ENCODE measurements at places on chromosomes 5 and 9. TPM values are rescaled to one million over a fixed set of nuclear protein-coding genes. Genes with fewer than 3 reads are reported as not detected.

DNA sequence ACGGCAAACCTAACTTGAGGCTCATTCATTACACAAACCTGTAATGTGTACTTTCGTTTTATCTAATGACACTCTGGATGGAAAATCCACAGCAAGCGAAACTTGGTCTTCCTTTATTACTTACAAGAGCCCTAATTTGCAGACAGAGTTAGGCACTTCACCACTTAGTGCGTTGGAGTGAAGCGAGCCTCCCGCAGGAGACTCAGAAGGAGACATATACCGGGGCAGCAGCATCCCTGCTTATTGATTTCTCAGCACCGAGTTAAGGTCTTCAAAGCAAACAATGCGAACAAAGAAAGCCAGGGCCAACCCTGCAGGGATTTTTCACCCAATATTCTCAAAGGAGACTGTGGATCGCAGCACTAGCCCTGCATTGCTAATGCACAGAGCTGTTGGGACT, 28.6 kb downstream of the LSM11 start:
- H3K36me3 ChIP-seq = no peaks in the 10 kb centered on the region
- no peak overlapping the region for H3K27ac ChIP-seq
- no peaks in the 10 kb centered on the region for H3K4me1 ChIP-seq
- no peaks in the 10 kb centered on the region for H3K27me3 ChIP-seq
- H3K4me3 ChIP-seq = no peak overlapping the region
- DNase-seq = no peak

DNA sequence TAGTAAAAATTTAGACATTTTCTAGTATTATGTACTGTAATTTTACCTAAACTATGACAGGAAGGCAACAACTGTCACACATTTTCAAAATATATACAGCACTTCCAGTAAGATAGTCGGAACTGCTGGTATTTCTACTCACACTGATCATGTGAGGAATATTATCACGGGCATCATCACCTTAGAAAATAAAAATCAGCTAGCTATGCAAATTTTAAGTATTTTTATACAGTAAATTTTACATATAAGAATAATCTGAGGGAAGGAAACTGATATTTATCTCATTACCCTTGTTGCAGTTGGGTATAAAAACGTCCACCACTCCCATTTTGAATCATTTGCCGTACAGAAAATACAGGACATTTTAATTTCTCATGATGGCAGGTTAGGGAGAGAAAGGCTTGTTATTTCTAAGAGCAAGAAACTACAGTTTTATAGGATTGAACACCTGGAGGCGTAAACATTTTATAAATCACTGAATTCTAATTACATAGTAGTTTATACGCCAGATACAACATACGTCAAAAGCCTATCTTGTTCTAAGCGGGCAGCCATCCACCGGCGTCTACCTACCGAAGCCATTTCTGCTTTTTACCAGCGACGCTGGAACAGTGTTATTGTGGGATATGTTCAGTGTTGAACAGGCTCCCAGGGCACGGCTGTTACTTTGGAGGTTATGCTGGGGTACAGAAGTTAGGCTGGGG, 729 bp upstream of the TNPO1 start:
- H3K4me3 ChIP-seq = peak overlapping the region; percentile 68
- no peaks in the 10 kb centered on the region for H3K4me1 ChIP-seq
- no peaks in the 10 kb centered on the region for H3K36me3 ChIP-seq
- peak overlapping the region; percentile 93 for H3K27ac ChIP-seq
- no peak for DNase-seq

Gene IL33
- total RNA-seq = 6.9 TPM

Gene AK1
- 6.1 TPM for total RNA-seq

Gene C9orf50
- total RNA-seq = 0.35 TPM

DNA sequence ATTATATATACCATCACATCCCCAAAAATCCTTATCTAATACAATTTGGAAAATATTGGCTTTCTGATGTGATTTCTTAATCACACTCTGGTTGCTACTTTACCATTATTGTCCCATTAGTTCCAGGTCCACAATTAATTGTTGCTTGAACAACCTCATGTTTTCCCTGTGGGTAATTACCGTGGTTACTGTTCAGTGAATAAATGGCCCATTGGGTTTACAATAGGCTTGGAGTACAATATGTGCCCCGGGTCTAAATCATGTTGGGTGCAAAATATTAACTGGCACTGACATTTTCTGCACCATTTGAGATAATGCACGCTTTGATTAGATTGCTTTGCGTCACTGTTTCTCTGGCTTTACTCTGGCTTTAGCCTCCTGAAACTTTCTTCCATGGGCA, 163.7 kb downstream of the GABBR2 start:
- H3K4me3 ChIP-seq = no peak overlapping the region
- DNase-seq = no peak
- H3K27me3 ChIP-seq = no peaks in the 10 kb centered on the region
- H3K27ac ChIP-seq = no peak overlapping the region
- H3K4me1 ChIP-seq = no peaks in the 10 kb centered on the region

DNA sequence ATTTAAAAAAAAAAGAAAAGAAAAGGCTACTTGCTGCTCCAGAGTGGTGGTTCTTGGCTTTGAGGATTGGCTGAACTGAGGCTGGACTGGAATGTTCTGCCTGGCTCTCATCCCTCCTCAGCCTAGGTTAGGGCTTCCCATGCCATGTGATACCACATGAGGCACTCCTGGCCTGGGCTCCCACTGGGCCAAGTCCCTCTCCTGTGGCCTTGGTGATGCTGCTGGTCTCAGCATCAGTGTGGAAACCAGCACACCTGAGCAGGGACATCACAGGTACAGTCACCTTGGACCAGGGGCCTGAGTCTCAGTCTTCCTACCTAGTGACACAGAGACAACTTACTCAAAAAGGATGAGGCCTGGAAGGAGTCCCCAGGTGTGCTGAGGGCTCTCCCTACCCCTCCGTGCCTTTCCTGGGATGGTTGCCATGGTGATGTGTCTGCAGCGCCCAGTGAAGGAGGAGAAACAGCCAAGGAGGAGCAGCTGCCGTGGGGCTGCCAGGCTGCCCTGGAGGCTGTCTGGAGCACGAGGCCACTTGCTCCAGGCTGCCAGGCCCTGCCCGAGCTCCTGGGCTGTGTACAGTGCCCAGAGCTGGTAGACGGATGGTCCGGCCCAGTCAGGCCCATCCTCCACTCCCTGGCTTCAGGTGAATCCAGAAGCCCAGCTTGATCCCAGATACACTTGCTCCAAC, 71.0 kb downstream of the WNK2 start:
- H3K4me3 ChIP-seq = no peak overlapping the region
- DNase-seq = no peak
- H3K27ac ChIP-seq = no peak overlapping the region
- H3K36me3 ChIP-seq = no peaks in the 10 kb centered on the region

DNA sequence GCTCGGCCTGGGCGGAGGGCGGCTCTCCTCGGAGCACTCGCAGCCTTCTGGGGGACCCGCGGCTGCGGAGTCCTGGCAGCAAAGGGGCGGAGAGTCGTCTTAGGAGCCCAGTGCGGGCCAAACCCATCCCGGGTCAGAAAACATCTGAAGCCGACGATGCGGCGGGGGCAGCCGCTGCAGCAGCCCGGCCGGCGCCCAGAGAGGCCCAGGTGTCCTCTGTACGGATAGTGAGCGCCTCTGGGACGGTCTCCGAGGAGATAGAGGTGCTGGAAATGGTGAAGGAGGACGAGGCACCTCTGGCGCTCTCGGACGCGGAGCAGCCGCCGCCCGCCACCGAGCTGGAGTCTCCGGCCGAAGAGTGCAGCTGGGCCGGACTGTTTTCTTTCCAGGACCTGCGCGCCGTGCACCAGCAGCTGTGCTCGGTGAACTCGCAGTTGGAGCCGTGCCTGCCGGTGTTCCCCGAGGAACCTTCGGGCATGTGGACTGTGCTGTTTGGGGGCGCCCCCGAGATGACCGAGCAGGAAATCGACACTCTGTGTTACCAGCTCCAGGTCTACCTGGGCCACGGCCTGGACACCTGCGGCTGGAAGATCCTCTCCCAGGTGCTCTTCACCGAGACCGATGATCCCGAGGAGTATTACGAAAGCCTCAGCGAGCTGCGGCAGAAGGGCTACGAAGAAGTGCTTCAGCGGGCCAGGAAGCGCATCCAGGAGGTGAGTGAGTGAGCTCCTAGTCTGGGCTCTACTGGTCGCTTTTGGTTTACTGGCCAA, 1.2 kb downstream of the JMY start:
- peak; percentile 28 for DNase-seq
- H3K27me3 ChIP-seq = no peaks in the 10 kb centered on the region
- H3K4me3 ChIP-seq = peak overlapping the region; percentile 93
- H3K4me1 ChIP-seq = no peaks in the 10 kb centered on the region
- peak overlapping the region; percentile 92 for H3K27ac ChIP-seq

Gene SPINK6
- not detected for total RNA-seq

DNA sequence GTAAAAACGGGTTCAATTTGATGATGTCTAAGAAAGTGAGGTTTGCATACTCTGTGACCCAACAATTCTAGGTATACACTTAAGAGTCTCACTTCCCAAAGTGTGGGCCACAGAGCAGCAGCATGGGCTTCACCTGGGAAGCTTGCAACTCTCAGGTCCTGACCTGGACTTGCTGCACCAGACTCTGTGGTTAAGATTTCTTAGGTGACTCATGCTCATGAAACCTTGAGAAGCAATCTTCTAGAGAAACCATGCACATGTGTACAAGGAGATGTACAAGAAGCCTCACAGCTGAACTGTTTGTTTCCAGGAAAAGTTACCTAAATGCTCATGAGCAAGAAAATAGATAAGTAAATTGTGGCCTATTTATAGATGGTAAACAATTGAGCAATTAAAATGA, 30.0 kb downstream of the DNAJC21 start:
- no peak for DNase-seq
- no peaks in the 10 kb centered on the region for H3K36me3 ChIP-seq
- no peaks in the 10 kb centered on the region for H3K4me1 ChIP-seq
- no peaks in the 10 kb centered on the region for H3K27me3 ChIP-seq

Gene TMEM8B
- total RNA-seq = 43.3 TPM

DNA sequence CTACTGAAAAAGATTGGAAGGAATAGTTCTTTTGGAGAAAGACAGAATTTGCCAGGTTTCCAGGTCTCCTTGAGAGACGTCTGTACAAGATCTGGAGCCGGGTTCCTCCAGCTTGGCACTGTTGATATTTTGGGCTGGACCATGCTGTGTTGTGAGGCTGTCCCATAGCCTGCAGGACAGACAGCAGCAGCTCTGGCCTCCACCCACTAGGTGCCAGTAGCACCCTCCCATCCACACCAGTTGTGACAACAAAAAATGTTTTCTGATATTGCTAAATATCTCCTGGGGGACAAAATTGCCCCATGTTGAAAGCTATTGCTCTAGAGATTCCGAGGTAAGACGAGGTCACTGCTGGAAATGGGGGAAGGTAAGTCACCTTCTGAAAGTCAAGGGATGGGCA, 287.7 kb upstream of the DAP start:
- no peak for DNase-seq
- H3K4me1 ChIP-seq = no peaks in the 10 kb centered on the region
- no peak overlapping the region for H3K27ac ChIP-seq
- H3K4me3 ChIP-seq = no peak overlapping the region
- no peaks in the 10 kb centered on the region for H3K36me3 ChIP-seq

Gene CXCL14
- 1.4 TPM for total RNA-seq

Gene GDF9
- total RNA-seq = not detected

- no peak overlapping the region for H3K4me3 ChIP-seq
- no peak overlapping the region for H3K27ac ChIP-seq
- no peaks in the 10 kb centered on the region for H3K36me3 ChIP-seq
- H3K27me3 ChIP-seq = no peaks in the 10 kb centered on the region
- no peak for DNase-seq
These were observed 28.9 kb downstream of the TBC1D2 start for GRCh38 chr9:98226516-98226915.

Gene ENG
- 256 TPM for total RNA-seq

GRCh38 chr5:180718810-180719453, 20.9 kb downstream of the OR2Y1 start:
- H3K36me3 ChIP-seq = no peaks in the 10 kb centered on the region
- H3K4me1 ChIP-seq = no peaks in the 10 kb centered on the region
- H3K27me3 ChIP-seq = peaks cover under 1% of the 10 kb centered on the region
- H3K27ac ChIP-seq = no peak overlapping the region

- no peak overlapping the region for H3K4me3 ChIP-seq
- H3K27me3 ChIP-seq = no peaks in the 10 kb centered on the region
- H3K27ac ChIP-seq = peak overlapping the region; percentile 50
These were observed 117.4 kb downstream of the PRKACG start for GRCh38 chr9:68896486-68896885.
